ENCODE measurements at places on chromosomes 7 and 10. TPM values are rescaled to one million over a fixed set of nuclear protein-coding genes. Genes with fewer than 3 reads are reported as not detected.

GRCh38 chr10:50679149-50679548 is 55.4 kb upstream of the SGMS1 start:
- no peak for DNase-seq

- no peak for DNase-seq
Measured at GRCh38 chr10:34862892-34863291, 47.8 kb upstream of the PARD3 start.

DNA sequence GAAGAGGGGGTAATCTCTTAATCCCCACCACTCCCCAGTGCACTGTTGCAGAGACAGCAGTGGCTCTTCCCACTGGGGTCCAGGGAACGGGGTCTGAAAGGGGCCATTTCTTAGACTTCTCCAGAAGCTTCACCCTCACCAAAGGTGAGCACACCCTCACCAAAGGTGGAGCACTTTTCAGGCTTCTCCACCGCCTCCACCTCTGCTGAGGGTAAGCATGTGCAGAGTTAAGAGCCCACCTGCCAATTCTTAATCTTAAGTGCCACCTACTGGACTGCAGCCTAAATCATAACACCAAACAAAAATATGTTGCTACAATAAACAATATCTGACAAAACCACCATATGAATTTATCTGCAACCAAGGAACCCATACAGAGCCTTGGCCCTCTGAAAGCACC is 27.0 kb downstream of the SNX13 start:
- DNase-seq = no peak

GRCh38 chr10:119818889-119819270 is 53.8 kb downstream of the MCMBP start:
- no peak for DNase-seq

- no peak for DNase-seq
Measured at GRCh38 chr10:119444866-119445265, 97.7 kb downstream of the RGS10 start.

DNA sequence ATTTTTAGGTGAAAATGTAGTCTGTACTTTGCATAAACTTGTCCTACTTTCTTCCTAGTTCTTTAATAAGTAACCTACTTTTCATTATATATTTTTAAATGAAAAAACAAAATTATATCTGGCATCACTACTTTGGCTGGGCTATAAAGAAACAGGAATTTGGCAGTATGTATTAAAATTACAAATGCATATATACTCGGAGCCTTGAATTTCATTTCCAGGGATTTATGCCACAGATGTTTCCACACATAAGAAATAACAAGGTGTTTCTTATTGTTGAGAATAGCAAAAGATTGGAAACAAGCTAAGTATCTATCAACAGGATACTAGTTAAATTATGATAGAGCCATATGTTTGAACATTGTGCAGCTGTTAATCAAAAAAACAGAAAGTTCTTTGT is 2.2 kb upstream of the ARHGAP12 start:
- no peak for DNase-seq

DNA sequence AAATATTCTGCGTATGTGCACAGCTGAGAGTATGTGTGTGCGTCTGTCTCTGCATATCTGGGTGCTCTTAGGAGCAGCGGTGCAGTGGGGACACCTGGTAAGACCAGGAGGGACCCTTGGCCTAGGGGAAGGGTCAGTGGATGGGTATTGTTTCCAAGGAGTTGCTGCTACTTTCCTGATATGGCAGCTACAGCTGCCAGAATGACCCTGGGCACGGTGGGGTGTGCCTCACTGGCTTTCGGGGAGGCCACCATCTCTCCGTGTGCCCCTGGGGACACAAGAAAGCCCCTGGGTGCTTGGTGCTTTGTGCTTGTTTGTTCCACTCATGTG is 8.6 kb downstream of the PFKFB3 start:
- no peak for DNase-seq

Gene KCND2
- total RNA-seq = 0.03 TPM

Gene PRKAR2B
- 2.0 TPM for total RNA-seq

Data from left lobe of liver (tissue), 2 donors.